ENCODE measurements at places on chromosomes 1 and 21. TPM values are rescaled to one million over a fixed set of nuclear protein-coding genes. Genes with fewer than 3 reads are reported as not detected.

Gene CFHR5
- not detected for total RNA-seq

Gene SPRR5
- not detected for total RNA-seq

Gene OR2T29
- total RNA-seq = not detected

Gene TMEM82
- total RNA-seq = not detected

Gene KIF26B
- total RNA-seq = 45.3 TPM

Gene AGTRAP
- total RNA-seq = 46.2 TPM

Gene RPF1
- 39.8 TPM for total RNA-seq
